Pancreas (tissue), 10 donors: ENCODE measurements at places on chromosomes 2 and 18. TPM values are rescaled to one million over a fixed set of nuclear protein-coding genes. Genes with fewer than 3 reads are reported as not detected.

PSMA8 gene
- not detected for total RNA-seq

POMC gene
- total RNA-seq = 4.7 TPM

- DNase-seq = no peak
- no peaks in the 10 kb centered on the region for H3K4me1 ChIP-seq
- H3K4me3 ChIP-seq = no peak overlapping the region
- no peaks in the 10 kb centered on the region for H3K36me3 ChIP-seq
Observed at GRCh38 chr2:146621656-146622055, 1223.2 kb upstream of the ACVR2A start.

GRCh38 chr2:225598897-225599296 is 199.4 kb downstream of the NYAP2 start:
- H3K27ac ChIP-seq = no peak overlapping the region
- no peak overlapping the region for H3K4me3 ChIP-seq
- no peaks in the 10 kb centered on the region for H3K36me3 ChIP-seq
- DNase-seq = no peak

GRCh38 chr2:28810384-28811285 is at the start of gene SPDYA:
TSS of gene SPDYA (plus strand) at chr2:28810834. CDS start at chr2:28816015, 5,181 bp downstream.
- no peaks in the 10 kb centered on the region for H3K27me3 ChIP-seq
- peaks cover 5% of the 10 kb centered on the region for H3K4me1 ChIP-seq
- no peaks in the 10 kb centered on the region for H3K36me3 ChIP-seq
- peak; percentile 85 for DNase-seq

- no peak overlapping the region for H3K4me3 ChIP-seq
- H3K27me3 ChIP-seq = no peaks in the 10 kb centered on the region
- H3K27ac ChIP-seq = no peak overlapping the region
- H3K36me3 ChIP-seq = no peaks in the 10 kb centered on the region
Observed at GRCh38 chr18:63588909-63589308, 1.8 kb downstream of the SERPINB13 start.

DNA sequence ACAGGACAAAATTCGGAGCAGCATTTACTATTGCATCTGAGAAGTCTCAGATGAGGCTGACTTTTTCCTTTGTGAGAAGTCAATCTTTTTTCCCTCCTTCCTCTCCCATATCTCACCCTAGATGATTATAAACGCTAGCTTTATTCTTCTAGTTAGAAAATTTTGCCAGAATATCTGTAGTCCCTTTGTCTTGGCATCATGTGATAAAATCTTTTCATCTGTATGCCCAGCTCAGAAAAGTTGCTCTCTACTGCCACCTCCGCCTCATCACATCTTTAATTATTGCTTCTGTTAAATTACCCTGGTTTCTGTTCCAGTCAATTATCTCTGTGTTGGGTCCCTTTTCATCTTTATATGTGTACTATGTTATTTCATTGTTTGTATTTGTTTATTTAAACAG is 210.8 kb upstream of the SLC35G4 start:
- no peak overlapping the region for H3K27ac ChIP-seq
- no peaks in the 10 kb centered on the region for H3K36me3 ChIP-seq
- no peaks in the 10 kb centered on the region for H3K4me1 ChIP-seq
- H3K4me3 ChIP-seq = no peak overlapping the region
- no peak for DNase-seq

DNA sequence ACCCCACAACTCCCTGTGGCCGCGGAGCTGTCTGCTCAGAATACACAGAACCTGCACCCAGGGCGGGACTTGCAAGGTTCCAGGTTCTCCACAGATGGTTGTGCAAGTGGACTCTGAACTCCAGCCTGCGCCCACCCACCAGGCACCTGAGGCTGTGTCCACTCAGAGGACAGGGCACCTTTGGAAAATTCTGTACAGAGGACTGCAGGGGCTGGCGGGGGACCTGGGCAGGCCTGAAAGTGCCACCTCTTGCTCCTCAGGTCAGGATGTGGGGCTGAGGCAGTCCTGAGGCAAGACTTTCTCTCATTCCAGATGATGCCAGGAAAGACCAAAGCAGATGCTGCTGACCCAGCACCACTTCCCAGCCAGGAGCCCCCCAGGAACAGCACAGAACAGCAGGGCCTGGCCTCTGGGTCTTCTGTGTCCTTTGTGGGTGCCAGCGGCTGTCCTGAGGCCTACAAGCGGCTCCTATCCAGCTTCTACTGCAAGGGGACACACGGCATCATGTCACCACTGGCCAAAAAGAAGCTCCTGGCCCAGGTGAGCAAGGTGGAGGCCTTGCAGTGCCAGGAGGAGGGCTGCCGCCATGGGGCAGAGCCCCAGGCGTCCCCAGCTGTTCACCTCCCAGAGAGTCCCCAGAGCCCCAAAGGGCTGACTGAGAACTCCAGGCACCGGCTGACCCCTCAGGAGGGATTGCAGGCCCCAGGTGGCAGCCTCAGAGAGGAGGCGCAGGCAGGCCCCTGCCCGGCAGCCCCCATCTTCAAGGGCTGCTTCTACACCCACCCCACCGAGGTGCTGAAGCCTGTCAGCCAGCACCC is 14.4 kb downstream of the ARID5A start:
- no peak for DNase-seq
- no peak overlapping the region for H3K4me3 ChIP-seq
- H3K36me3 ChIP-seq = no peaks in the 10 kb centered on the region

GRCh38 chr2:134728163-134728562 is 9.4 kb upstream of the TMEM163 start:
- no peaks in the 10 kb centered on the region for H3K27me3 ChIP-seq
- H3K36me3 ChIP-seq = no peaks in the 10 kb centered on the region
